ENCODE measurements at places on chromosomes 4 and X.

DNA sequence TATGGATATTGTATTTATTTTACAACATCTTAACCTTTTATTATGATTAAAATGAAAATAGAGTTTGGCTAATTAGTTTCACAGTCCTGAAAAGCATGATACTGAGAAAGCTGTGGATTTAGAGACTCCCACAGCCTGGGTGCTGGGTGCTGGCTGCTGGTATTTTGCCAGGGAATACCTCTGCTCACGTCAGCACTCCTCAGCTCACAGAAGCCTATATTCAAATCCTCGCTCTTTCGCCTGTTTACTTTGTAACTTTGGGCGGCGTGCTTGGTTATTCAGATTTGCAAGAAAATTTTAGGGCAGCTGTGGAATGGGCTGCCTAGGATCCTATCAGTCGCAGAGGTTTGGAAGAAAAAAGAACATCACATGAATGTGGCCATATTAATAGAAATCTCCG lies 261.8 kb downstream of the DCTD start:
- DNase-seq: no peak

DNA sequence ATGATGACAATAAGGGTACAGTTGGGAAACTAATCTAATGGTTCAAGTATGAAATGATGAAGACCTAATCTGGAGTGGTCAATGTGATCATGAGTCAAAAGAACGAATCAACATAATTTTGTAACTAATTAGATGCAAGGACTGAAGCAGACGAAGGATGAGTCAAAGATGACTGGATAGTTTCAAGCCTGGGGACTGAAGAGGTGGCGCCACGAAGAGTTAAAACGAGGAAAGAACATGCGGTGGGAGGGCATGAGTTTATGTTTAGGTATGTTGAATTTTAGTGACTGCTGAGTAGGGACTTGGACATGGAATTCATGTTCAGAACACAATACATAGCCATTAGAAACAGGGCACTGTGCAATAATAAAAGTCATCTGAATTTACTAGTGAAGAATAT lies 221.5 kb upstream of the FAM241A start:
- no peak for DNase-seq

DNA sequence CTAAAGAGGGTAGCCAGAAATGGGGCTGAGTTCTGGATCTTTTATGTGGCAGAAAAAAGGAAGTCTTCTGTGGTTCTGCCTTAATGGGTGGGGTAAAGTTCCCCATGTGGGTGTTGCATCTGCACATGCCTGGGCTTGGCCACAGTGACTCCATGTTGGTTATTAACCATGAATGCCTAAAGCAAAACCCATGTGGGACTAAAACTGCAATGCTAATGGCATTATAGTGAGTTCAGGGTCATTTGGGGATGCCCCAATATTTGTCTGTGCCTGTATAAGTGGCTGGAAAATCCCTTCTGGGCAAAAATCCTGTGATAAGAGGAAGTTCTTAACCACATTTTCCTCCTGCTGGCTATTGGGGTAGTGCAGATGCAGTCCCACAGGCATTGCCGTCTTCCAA lies 857.4 kb downstream of the FAT4 start:
- no peak for DNase-seq

DNA sequence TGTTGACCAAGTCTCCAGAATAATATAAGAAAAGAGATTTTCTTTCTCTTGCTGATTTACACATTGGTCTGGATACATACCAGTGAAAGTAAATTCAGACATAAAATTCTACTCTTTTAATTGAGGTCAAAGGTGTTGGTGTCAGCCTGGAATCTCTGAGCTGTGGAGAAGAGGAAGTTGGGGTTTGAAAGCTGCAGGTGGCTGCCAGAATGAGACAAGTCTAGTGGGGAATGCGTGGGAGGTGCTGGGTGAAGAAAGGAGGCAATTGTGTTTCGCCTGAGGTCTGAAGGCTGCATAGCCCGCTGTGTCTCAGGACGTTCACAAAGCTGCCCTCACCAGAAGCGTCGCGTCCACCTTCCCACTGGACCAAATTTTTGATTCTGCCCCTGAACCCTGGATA lies 31.2 kb downstream of the PHEX start:
- DNase-seq: no peak

DNA sequence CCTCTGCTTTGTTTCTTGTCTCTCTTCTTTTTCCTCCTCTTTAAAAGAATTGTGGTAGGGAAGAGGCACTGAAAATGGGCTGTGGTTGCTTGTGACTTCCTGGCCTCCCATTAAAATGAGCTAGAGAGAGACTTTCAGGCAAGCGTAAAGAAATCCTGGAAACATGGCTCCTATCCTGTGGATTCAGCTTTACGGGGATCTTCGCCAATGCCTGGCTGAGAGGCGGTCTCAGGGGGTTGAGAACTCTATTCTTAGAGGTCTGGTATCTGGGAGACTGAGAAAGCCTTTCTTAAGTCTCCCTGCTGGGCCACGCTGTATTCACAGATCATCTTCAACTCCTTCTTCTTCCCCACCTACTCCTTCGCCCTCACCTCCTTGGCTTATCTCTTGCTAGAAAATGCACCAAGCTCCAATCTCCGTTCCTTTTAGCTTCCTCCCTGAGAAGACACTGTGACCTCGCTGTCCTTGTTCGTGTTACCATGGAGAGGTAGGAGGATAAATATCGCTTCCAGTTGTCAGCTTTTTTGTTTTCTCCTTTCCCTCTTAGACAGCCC lies 542 bp upstream of the KLF8 start:
- DNase-seq: no peak

GRCh38 chr4:154526151-154526550 lies 24.0 kb downstream of the PLRG1 start:
- DNase-seq: no peak

DNA sequence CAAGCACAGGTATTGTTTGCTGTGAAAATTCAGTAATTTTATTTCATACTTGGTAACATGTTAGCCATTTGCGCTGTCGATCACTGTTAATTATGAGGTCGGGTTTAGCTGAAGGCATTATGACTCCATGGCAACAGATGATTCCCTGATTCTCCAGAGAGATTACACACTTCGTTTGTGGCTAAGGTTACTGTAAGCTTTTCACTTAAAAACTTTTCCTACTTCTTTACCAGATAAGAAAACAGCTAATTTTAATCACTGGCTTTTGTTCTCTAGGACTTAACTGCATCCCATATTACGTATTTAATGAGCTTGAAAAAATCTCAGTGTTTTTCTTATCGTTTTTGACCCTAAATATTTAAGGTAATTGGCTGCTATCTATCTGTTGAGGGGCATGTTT lies 2.1 kb downstream of the GSTCD start:
- DNase-seq: peak; percentile 52

- DNase-seq: no peak
Observed at GRCh38 chr4:88763075-88763474, 65.4 kb upstream of the NAP1L5 start.

DNA sequence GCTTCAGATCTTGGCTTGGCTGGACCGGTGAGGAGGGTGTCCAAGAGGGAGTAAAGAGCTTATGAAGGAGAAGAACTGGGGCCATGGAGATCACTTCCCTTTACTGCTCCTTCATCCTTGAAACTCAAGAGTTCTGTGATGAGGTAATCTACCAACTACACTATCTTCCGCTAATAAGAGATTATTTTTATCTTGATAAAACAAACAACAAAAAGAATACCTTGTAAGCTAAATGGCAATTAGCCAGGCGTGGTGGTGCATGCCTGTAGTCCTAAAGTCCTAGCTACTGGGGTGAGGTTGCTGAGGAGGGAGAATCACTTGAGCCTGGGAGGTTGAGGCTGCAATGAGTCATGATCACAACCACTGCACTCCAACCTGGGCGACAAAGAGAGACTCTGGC lies 47.4 kb downstream of the HAUS3 start:
- DNase-seq: no peak

GRCh38 chr4:99356992-99357391 lies 4.4 kb upstream of the ADH1C start:
- DNase-seq: no peak

DNA sequence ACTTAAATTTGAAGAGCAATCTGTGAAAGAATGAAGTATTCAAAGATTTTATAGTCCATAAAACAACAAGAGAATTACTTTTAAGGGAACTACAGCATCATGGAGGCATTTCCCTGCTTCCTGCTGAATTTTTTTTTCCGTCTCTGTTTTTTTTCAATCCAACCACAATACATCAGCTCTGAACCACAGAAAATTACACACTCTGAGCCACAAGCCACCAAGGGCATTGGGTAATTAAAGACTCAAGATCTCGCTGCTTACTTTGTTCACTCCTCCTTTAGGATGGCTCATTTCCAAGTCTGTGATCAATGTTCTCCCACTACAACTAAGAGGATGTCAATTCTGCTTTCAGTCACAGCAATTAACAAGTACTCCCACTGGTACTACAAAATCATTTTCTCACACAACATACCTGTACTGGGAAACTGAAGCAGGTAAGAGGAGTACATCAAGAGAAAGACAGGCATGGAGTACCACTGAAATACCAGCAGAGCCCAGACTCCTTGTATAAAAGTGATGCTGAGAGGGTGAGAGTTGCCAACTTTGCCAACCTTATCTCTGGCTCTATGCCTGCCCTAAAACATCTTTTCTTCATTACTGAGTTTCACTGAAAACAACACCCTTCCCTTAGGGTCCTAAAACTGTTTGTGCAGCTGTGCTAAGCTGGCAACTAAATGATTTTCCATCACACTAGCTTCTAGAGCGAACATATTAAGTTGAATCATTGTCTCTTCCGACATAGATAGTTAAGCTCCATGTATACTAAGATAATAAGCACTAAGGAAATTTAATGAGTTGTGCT lies 105.8 kb upstream of the MAGEB18 start:
- no peak for DNase-seq

DNA sequence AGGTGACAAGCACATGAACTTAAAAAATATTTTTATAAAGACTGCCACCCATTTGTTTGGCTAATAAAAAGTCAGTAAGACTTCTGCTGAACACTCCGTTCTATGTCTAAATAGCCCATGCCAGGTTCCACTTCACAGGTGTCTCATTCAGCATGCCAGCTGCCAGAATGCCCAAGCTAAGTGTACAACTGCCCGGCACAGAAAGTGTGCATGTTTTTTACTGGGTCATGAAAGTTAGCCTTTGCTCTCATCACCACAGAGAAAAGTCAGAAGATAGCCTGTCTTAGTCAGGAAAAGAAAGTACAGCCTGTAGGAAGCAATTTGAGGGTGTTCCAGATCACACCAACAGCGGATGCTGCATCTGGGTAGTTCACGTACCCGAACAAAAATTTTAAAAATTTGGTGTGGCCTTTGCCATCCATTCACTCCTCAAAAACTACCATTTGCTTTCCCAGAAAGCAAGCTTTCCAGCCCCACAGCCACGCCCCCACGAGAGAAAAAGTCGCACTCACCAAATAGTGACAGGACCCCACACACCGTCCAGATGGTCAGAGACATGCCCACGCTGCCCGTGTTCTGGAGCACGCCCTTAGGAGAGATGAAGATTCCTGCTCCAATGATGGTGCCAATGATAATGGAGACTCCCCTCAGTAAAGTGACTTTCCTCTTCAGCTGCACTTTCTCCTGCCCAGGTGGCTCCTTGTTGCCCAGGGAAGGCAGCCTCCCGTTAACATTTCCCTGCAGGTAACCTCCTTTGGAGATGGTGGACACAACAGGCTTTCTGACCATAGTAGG lies 671 bp downstream of the SLC7A11 start:
- DNase-seq: no peak

GRCh38 chr4:124803026-124803425 lies 90.5 kb upstream of the ANKRD50 start:
- no peak for DNase-seq

GRCh38 chrX:30613721-30614120 lies 36.2 kb upstream of the TASL start:
- no peak for DNase-seq

DNA sequence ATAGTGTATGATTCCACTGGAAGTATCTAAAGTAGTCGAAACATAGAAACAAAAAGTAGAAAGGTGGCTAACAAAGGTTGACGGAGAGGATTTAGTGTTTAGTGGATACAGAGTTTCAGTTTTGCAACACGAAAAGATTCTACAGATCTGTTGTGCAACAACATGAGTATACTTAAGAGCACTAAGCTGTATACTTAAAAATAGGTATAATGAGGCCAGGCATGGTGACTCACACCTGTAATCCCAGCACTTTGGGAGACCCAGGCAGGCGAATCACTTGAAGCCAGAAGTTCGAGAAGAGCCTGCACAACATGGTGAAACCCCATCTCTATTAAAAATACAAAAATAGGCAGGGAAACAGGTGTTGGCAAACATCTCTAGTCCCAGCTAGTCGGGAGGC lies 7.9 kb upstream of the ATRX start:
- no peak for DNase-seq

DNA sequence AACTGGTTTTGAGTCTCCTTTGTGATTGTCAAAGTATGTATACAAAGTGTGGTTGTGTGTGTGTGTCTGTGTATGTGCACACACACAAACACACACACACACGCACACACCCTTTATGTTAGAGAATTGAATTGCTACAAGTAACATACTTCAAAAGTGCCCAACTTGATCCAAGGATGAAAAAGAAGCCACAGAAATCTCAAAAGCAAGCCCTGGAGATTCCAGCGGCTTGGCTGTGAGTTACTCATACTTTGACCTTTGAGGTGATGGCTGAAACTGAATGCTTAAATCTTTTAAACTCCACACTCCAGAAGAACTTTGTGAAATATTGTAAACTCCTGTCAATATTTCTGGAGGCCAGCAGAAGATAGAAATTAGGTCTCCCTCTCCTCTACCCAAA lies 168.4 kb upstream of the NRK start:
- DNase-seq: no peak

DNA sequence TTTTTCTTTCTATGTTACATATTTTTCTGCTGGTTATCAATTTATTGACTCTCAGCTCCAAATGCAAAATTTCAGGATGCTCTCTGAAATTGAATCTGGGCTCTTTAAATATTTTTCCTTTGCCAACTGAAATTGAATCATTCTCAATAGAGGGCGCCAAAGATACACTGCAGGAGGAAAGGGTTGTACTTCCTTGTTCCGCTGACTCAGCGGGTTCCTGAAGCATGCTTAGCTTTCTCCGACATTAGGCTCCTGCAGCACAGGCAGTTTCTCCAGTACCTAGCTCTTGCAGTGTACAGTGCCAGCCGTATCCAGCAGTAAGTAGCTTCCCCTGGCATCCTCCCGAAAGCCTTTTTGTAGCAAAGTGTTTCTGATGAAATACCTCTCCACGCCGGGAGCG lies 28.8 kb upstream of the CFAP47 start:
- DNase-seq: peak; percentile 1

GRCh38 chr4:153579410-153579809 lies 104.7 kb upstream of the TLR2 start:
- no peak for DNase-seq

DNA sequence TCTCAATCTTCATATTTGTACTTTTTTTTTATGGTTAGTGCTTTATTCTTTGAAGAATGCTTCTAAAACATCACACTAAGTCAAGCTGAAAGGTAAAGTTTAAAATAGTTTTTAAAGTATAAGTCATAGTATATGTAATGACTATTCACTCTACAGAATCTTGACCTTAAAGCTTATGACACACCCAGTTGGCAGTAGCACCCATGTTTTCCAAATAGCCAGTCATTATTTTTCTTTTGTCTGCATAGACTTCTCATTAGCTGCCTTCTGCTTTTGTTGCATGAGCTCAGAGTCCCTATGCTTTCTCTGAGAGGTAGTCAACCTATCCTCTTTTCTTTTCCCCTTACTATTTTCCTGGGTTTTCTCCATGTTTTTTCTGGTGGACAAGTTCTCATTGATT lies 231.5 kb downstream of the PCDH18 start:
- DNase-seq: no peak

- no peak for DNase-seq
Observed at GRCh38 chrX:130117166-130117565, 6.9 kb upstream of the ELF4 start.

GRCh38 chr4:170025523-170026252 lies 507 bp downstream of the MFAP3L start:
- DNase-seq: no peak

- DNase-seq: no peak
Observed at GRCh38 chr4:26191353-26191752, 129.5 kb upstream of the RBPJ start.
